ENCODE measurements at places on chromosomes 11 and 22. TPM values are rescaled to one million over a fixed set of nuclear protein-coding genes. Genes with fewer than 3 reads are reported as not detected.
A peak's percentile ranks its signal among the peaks of the same experiment; 100 is the strongest.

DNA sequence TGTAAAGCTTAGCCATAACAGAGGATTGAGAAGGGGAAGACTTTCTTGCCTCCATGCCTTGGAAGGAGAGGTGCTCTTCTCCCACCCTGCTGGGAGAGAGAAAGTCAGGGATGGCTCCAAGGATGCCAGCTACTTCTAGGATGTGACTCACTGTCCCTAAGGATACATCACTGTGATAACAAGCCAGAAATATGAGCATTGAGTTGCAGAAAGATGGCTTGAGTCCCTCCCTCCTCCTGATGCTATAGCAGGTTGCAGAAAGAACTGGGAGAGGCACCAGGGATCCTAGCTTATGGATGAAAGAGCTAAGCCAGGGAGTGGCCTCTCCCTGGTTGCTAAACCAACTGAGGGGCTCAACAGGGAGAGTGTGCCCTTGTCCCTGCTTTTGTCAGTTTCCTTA lies 27.8 kb upstream of the FJX1 start:
- H3K4me1 ChIP-seq: peaks cover 30% of the 10 kb centered on the region
- no peak for DNase-seq
- peaks cover 7% of the 10 kb centered on the region for H3K27me3 ChIP-seq
- no peak overlapping the region for H3K27ac ChIP-seq

DNA sequence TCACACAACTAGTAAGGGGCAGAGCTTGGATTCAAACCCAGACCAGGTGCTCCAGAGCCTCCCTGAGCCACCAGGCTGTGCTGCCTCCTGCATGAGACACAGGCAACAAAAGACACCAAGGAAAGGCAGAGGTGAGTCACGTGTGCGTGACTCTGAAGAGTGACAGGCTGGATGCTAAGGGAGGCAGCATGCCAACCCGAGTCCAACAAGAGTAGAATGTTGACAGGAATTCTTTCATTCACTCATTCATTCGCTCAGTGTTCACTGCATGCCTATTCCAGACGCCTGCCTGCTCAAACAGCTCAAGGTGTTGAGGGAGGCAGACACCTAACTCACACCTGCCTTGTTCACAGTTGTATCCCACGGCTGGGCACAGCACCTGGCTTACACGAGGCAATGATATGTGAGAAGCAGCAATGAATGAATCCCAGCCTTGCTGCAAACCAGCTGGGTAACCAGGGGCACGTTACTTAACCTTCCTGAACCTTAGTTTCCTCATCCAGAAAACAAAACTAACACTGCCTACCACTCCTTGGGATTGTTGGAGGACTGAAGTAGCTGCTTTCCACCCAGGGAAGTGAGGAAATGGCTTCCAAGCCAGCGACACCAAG lies 73.8 kb upstream of the ARFGAP3 start:
- DNase-seq: peak; percentile 26
- H3K36me3 ChIP-seq: no peaks in the 10 kb centered on the region
- no peaks in the 10 kb centered on the region for H3K27me3 ChIP-seq
- peak overlapping the region; percentile 95 for H3K27ac ChIP-seq
- no peak overlapping the region for H3K4me3 ChIP-seq

The ASPHD2 gene
- total RNA-seq: 6.2 TPM

DNA sequence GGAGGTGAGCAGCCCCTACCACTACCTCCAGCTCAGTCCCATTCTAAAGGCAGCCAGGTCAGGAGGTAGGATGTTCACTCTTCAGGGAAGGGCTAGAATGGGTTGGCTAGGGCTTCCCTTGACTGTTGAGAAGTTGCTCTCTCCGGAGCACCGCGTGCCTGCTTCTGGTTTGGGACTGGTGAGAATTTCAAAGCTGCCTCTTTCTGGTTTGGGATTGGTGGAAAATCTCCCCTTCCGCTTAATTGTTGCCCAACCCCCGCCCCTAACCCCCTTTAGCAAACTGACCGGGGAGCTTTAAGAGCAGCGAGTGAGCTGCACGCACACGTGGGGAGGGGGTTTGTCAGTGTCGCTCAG lies 686 bp downstream of the USP2 start:
- H3K36me3 ChIP-seq: no peaks in the 10 kb centered on the region
- H3K4me1 ChIP-seq: peaks cover 24% of the 10 kb centered on the region
- H3K4me3 ChIP-seq: peak overlapping the region; percentile 73
- peaks cover 22% of the 10 kb centered on the region for H3K27me3 ChIP-seq
- DNase-seq: no peak

The C1QTNF4 gene
- not detected for total RNA-seq

The OR9G4 gene
- not detected for total RNA-seq

DNA sequence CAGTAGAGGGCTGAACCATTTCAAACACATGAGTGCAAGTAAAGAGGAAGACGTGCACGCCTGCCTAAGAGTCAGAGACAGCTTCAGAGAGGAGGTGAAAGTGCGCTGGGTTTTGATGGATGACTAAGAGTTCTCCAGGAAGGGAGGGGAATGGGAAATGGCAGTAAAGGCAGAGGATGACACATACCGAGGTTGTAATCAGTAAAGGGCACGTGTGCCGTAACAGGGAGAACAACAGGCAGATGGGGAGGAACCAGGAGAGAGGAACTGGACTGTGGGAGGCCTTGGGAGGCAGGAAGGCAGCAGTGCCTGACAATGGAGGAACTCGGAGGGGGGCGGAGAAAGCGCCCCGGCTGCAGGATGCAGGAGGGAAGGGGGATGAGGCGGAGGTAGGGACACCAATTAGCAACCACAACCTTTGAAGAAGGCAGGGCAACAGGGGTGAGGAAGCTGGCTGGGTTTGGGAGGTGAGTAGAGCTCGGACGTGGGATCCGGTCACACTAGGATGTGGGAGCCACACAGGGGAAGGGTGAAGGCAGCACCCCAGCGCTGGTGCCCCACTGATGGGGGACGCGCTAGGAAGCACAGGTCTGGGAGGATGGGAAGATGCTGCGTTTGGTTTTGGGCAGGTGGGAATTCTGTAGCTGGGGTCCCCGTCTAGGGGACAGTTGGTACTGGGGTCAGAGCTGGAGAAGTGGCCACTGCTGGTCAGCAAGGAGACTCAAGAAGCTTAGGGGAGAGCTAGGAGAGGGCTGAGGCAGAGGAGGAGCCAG lies 67.4 kb downstream of the SCUBE1 start:
- H3K4me1 ChIP-seq: no peaks in the 10 kb centered on the region
- no peaks in the 10 kb centered on the region for H3K27me3 ChIP-seq
- no peak overlapping the region for H3K4me3 ChIP-seq
- no peak for DNase-seq

DNA sequence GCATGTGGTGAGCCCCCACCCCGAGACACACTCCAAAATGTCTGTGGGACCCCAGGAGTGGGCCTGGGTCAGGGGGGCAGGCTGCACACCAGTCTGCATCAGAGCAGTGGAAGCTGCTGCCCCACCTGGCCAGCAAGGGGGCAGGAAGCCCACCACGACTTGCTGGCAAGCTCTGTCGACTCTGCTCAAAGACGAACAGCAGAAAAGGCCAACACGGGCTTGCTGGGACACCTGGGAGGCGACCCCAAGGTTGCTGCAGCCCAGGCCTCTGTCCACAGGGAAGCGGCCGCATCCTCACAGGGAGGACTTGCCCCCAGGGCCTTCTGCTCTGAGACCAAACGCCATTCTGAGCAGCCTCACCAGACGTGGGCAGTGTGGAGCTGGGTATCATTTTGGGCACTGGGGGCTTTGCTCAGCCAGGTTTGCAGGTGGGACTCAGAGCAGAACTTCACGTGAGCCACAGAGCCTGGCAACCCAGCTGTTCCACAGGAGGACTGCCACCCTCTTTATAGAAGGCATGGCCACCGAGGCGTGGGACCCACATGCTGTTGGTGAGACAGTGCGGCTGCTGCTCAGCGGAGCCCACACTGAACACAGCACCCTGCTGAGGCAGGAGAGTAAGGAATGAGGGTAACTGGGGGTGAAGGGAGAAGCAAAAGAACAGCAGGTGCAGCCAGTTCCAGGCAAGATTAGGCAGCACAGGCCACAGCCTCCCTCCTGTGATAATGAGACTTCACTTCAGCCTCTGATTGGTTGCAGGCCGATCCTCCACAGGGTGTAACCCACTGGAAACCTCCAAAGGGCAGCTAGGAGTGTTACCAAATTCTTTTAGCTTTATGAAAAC lies 11.0 kb downstream of the IL17REL start:
- no peak overlapping the region for H3K4me3 ChIP-seq
- no peak overlapping the region for H3K27ac ChIP-seq
- no peaks in the 10 kb centered on the region for H3K4me1 ChIP-seq
- no peaks in the 10 kb centered on the region for H3K36me3 ChIP-seq

The ACCSL gene
- not detected for total RNA-seq

GRCh38 chr11:122981388-122982264 lies at the start of gene BSX:
Gene BSX, minus strand, starts transcription at chr11:122981834. Its CDS starts 163 bp downstream, at chr11:122981671.
- DNase-seq: peak; percentile 94
- no peaks in the 10 kb centered on the region for H3K4me1 ChIP-seq
- no peak within 1 kb of the TSS for H3K27ac ChIP-seq
- peaks cover 99% of the 10 kb centered on the region for H3K27me3 ChIP-seq

DNA sequence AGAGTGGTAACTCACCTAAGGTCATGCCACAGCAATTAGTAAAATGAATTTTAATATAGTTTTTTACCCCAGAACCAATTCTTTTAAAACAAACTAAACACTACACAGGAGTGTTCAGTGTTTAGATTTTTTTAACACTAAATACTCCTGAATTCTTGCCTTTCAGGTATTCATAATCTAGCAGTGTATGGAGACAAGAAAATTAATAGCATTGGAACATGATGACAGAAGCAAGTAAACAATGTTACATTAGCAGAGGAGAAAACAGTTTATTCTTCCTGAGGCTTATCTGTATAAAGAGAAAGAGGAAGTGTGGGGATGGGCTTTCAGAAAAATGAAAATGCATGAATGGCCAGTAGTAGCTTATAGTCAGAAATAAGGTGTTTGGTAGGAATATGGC lies 222.1 kb upstream of the FAT3 start:
- no peak overlapping the region for H3K4me3 ChIP-seq
- no peak for DNase-seq
- no peaks in the 10 kb centered on the region for H3K36me3 ChIP-seq
- no peak overlapping the region for H3K27ac ChIP-seq
- H3K27me3 ChIP-seq: no peaks in the 10 kb centered on the region
- H3K4me1 ChIP-seq: no peaks in the 10 kb centered on the region

- peak overlapping the region; percentile 68 for H3K4me3 ChIP-seq
- H3K4me1 ChIP-seq: peaks cover 25% of the 10 kb centered on the region
- DNase-seq: no peak
- peaks cover 46% of the 10 kb centered on the region for H3K27me3 ChIP-seq
- H3K36me3 ChIP-seq: no peaks in the 10 kb centered on the region
Measured at GRCh38 chr11:128689591-128689947, 4.3 kb upstream of the FLI1 start.

GRCh38 chr11:71373791-71374454 lies 74.3 kb downstream of the DHCR7 start:
- no peaks in the 10 kb centered on the region for H3K4me1 ChIP-seq
- no peak for DNase-seq
- H3K27ac ChIP-seq: no peak overlapping the region
- H3K27me3 ChIP-seq: peaks cover 19% of the 10 kb centered on the region

DNA sequence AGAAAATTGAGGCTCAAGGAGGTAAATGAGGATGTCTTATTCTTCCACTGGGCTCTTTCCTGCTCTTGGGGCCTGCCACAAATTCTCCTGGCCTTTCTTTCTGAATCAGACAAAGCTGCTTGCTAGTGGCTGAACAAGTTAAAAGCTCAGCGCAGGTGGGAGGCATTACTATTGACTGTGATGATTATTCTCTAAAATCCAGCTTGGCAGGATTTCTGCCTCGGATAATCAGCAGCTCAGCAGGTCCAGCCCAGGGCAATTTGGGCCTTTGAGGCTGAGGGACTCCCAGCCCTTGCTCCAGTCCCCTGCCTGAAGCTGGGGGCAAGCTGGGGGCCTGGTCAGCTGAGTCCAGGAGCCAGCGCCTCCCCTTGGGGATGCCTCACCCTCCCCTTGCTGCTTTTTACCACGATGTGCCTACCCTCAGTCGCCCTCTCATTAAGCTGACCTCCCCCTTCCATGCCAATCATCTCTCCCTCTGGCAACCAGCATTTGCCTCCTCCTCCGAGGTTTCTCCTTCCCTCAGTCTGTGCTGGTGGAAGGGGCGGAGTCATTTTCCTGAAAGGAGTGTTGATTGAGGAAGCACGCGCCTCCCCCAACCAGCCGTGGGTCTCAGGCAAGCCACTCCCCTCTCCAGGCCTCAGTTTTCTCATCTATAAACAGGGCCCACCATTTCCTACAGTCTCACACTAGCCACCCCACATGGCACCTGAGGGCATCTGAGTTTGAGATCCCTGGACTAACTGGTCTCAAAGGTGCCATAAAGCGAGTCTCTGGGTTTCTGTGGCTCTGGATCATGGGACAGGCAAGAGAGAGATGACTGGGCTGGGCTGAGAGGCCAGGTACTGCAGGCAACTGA lies 60.6 kb upstream of the PRDM11 start:
- DNase-seq: no peak
- H3K27me3 ChIP-seq: no peaks in the 10 kb centered on the region
- H3K4me3 ChIP-seq: no peak overlapping the region
- no peak overlapping the region for H3K27ac ChIP-seq
- H3K36me3 ChIP-seq: no peaks in the 10 kb centered on the region

DNA sequence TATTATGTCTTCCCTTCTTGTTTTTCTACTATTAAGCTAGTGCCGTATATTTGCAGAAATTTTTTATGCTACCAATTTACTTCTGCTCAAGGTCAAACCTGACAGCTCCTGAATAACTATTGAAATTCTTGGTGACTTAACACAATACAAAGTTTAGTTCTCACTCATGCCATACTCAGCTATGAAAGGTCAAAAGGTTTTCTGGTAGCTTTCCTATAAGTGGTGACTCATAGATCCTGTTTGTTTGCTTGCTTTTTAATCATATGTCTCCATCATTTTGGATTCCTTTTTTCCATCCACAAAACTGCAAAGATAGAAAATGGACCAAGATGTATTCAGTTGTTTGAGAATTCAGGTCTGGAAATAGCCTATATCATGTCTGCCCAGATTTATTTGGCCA lies 855.8 kb upstream of the LRRC4C start:
- no peaks in the 10 kb centered on the region for H3K27me3 ChIP-seq
- H3K27ac ChIP-seq: no peak overlapping the region
- H3K4me3 ChIP-seq: no peak overlapping the region
- no peaks in the 10 kb centered on the region for H3K4me1 ChIP-seq
- H3K36me3 ChIP-seq: no peaks in the 10 kb centered on the region

- peaks cover 20% of the 10 kb centered on the region for H3K4me1 ChIP-seq
- no peaks in the 10 kb centered on the region for H3K36me3 ChIP-seq
- no peak overlapping the region for H3K27ac ChIP-seq
- no peak overlapping the region for H3K4me3 ChIP-seq
Measured at GRCh38 chr11:12754582-12755234, 80.5 kb downstream of the TEAD1 start.

The PRODH gene
- total RNA-seq: under 0.01 TPM

The GALR3 gene
- not detected for total RNA-seq

The B3GAT1 gene
- total RNA-seq: not detected

Measured in osteoblast (primary cell).